Activated T-cell treated with anti-CD3 and anti-CD28 coated beads for 1 hour (primary cell): ENCODE measurements at places on chromosomes 2 and 18.
A peak's percentile ranks its signal among the peaks of the same experiment; 100 is the strongest.

- DNase-seq, result no peak
Measured at GRCh38 chr18:58270396-58270795, 226.4 kb downstream of the NEDD4L start.

DNA sequence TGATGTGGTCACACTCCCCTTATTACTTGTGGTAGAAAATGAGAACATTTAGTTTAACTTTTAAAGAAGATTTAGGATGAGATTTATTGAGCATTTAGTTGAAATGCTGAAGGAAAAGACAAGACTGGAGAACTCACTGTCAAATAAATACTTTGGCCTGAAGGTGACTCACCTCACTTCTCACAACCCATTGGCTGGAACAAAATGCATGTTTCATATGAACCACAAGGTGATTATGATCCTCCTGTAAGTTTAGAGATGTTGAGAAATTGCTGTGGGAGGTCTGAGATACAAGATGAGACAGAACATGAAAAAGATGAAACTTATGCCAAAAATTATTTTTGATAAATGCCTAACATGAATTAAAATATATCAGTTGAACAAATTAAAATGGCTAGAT is 1004.5 kb downstream of the SOCS6 start:
- DNase-seq, result no peak

DNA sequence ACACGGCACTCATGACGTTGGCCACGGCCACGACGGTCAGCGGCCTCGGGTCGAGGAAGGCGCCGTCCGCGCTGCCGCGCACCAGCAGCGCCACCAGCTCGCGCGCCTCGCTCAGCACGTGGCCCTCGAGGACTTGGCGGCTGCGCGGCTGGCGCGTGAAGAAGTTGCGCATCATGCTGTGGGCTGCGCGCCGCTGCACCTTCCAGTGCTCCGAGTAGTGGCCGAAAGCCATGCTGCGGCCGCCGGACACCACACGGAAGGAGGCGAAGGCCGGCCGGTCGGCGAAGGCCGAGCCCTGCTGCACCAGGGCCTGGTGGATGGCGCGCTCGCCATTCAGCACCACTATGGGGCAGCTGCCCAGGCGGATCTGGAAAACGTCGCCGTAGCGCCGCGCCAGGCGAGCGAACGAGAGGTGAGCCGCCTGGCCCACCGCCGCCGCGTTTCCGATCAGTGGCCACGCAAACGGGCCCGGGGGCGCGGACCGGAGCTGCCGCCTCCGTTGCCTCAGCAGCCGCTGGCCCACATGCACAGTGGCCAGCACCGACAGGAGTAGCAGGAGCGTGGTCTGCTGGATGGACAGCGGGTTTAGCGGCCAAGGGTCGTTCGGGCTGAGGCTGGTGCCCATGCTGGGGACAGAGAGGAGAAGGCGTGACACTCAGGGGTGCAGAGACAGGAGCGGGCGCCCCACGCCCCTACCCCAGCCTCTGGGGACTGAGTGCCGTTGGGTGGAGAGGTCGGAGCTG is 1.0 kb downstream of the CYP1B1 start:
- DNase-seq, result no peak

- DNase-seq, result no peak
Measured at GRCh38 chr18:49993299-49993698, 180.0 kb upstream of the ACAA2 start.

- no peak for DNase-seq
Measured at GRCh38 chr18:75533950-75534349, 106.4 kb upstream of the SMIM21 start.

DNA sequence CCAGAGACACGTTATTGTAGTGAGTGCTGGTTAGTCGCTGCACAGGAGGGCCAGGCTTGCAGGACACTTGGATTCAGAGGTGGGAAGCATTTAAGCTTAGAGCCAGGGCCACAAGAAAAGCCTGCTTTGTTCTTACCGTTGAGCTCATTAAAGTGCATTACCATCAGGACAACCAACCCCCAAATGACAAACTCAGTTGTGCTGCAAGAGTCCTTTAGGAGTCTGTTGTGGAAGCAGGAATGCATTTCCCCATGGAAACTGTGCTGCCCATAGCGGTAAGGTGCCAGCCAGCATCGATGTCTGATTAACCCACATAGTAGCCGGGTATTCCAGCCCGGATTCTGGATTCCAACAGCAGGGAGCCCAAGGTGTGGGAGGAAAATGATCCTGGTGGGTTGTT is 23.4 kb upstream of the REEP1 start:
- DNase-seq, result no peak

GRCh38 chr18:64872710-64873458 is 724.0 kb upstream of the LINC00305 start:
- no peak for DNase-seq

GRCh38 chr2:148122788-148123187 is 101.9 kb downstream of the MBD5 start:
- DNase-seq, result no peak

GRCh38 chr18:35241448-35241804 is 592 bp downstream of the ZNF397 start:
- DNase-seq, result no peak

DNA sequence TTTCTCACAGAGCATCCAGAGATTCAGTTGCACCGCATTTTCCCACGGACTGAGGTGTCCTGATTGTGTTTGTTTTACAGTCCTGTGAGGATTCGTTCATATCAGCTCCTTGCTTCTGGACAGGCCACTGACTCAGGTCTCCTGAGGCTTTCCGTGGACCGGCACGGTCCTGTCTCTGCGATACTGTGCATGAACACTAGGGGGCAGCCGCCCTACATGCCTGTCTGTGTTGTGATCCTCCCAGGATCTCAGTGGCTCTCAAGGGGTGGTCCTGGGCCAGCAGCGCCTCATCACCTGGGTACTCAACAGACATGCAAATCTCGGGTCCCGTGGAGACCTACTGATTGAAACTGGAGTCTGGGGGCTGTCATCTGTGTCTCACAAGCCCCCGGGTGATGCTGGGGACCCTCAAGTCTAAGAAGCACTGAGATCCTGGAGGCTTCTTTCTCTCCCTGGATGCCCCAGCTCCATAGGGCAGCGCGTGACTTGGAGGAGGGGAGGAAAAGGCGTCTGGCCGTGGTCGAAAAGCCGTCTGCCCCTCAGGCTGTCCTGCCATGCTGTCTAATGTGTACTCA is 28.9 kb downstream of the IL1R2 start:
- DNase-seq, result peak; percentile 82
